Esophagus squamous epithelium (tissue), 5 donors: ENCODE measurements at places on chromosomes 16 and 17. TPM values are rescaled to one million over a fixed set of nuclear protein-coding genes. Genes with fewer than 3 reads are reported as not detected.

Gene HDAC5
- total RNA-seq: 31.1 TPM

Gene ARSG
- 6.4 TPM for total RNA-seq

GRCh38 chr16:66325717-66326376, 40.6 kb upstream of the CDH5 start:
- no peak for DNase-seq
- peaks cover 3% of the 10 kb centered on the region for H3K4me1 ChIP-seq
- H3K27ac ChIP-seq: no peak overlapping the region
- no peak overlapping the region for H3K4me3 ChIP-seq
- no peaks in the 10 kb centered on the region for H3K27me3 ChIP-seq

DNA sequence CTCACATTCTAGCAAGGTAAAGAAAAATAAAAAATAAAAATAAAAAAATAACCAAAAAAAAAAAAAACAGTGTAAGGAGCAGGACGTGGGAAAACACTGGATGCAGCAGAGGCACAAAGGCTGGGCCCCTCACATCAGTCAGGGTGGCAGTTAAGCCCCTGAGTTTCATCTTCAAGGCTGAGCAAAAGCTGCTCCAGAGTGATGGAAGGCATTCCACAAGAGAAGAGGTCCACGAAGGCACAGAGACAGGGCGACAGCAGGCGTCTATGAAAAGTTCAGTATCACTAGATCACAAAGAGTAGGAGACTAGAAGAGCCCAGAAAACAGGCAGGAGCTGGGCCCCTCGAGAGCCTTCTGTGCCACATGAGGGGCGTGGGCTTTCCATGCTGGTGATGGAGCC, 12.0 kb downstream of the TMEM186 start:
- no peak overlapping the region for H3K27ac ChIP-seq
- no peaks in the 10 kb centered on the region for H3K4me1 ChIP-seq
- no peak for DNase-seq
- H3K27me3 ChIP-seq: no peaks in the 10 kb centered on the region
- no peak overlapping the region for H3K4me3 ChIP-seq
